Thoracic aorta (tissue), 2 donors: ENCODE measurements at places on chromosomes 1 and 21. TPM values are rescaled to one million over a fixed set of nuclear protein-coding genes. Genes with fewer than 3 reads are reported as not detected.

DNA sequence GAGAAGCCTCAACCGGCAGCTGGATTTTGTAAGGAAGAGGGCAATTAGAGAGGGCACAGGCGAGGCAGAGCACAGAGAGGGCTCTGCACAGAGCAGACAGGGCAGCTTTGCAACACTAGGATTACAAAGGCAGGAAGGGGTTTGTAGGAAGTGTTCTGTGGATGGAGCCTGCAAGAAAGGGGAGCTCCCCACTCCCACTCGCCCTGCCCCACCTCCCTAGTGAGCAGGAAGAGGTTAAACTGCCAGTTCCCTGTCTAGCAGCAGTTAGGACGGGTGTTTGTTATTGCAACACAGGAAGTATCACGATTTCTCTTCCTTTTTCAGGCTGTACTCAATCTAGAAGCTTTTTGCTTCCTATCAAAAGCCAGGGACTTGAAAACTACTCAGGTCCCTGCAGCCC, 63.3 kb upstream of the LRRC8D start:
- H3K4me3 ChIP-seq, result no peak overlapping the region
- H3K36me3 ChIP-seq, result no peaks in the 10 kb centered on the region
- DNase-seq, result no peak
- H3K4me1 ChIP-seq, result no peaks in the 10 kb centered on the region

- H3K27ac ChIP-seq, result no peak overlapping the region
- H3K4me3 ChIP-seq, result no peak overlapping the region
- no peaks in the 10 kb centered on the region for H3K36me3 ChIP-seq
- H3K4me1 ChIP-seq, result no peaks in the 10 kb centered on the region
- no peaks in the 10 kb centered on the region for H3K27me3 ChIP-seq
- no peak for DNase-seq
Measured at GRCh38 chr1:43303471-43304313, 2.9 kb downstream of the TIE1 start.

DNA sequence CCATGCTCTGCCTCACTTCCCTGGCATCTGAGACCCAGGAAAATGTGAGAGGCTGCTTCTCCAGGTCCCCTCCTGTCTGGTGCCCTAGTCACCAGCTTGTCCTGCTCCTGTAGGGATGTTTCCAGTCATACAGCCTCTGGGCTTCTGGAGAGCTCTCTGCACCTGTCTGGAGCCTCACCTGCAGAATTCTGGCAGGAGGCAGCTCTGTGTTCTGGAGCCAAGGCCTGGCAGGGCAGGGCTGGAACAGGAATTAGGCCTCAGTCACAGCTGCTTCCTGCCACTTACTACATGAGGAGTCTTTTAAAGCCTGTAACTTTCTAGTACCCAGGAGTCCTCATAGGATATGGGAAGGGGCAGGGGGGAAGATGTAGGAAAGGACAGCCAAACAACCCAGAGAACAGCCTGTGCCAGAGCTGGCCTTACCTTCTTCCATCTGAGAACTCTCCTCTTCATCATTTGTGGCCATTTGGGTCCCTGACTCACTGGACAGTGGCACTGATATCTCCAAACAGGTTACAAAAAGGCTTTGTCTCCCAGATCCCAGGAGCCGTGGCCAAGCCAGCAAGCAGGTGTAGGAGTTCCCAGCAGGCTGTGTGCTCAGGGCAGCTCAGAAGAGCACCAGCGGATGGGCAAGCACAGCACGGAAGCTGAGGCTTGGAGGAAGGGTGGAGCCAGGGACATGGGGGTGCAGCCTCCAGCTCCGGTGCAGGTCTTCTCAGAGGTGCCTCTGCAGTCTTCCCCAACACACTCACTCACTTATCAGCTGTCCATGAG, 31.4 kb upstream of the ARTN start:
- peaks cover 16% of the 10 kb centered on the region for H3K36me3 ChIP-seq
- no peaks in the 10 kb centered on the region for H3K27me3 ChIP-seq
- H3K4me3 ChIP-seq, result no peak overlapping the region
- no peak overlapping the region for H3K27ac ChIP-seq
- no peak for DNase-seq

DNA sequence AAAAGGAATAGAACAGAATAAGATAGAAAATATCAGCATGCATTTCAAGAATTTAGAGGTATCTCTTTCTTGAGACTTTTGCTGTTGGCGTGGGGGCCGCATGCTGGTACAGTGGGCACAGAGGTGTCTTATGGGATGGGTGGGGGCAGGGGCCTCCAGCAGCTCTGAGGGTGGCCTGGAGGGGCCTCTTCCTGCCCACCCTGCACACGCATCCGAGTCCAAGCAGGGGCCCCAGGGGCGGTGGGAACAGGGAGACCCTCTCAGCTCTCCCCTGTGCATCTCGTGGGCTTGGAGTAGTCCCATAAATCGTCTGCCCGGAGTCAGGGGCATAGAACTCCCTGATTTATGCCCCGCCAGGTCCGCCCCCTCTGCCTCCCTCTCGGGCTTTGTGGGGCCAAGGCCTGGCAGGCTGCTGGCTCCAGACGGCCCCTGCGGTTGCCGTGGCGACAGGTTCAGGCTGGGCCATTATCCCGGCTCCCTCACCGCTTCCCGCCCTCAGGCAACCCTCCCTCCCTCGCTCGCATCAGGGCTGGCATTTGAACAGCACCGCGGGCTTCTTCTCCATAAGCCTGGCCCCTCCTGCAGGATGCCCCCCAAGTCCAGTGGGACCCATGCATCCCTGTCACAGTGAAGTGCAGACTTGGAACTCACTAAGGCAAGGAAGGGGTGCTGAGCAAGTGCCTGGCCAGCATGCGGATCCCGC, 133.2 kb upstream of the ZBTB40 start:
- H3K27me3 ChIP-seq, result no peaks in the 10 kb centered on the region
- H3K4me1 ChIP-seq, result no peaks in the 10 kb centered on the region
- no peaks in the 10 kb centered on the region for H3K36me3 ChIP-seq
- H3K27ac ChIP-seq, result no peak overlapping the region

GRCh38 chr1:20896826-20897225, 109.7 kb upstream of the HP1BP3 start:
- no peak overlapping the region for H3K27ac ChIP-seq
- H3K27me3 ChIP-seq, result no peaks in the 10 kb centered on the region
- DNase-seq, result no peak

MX2 gene
- 22.4 TPM for total RNA-seq

- no peak overlapping the region for H3K27ac ChIP-seq
- no peak overlapping the region for H3K4me3 ChIP-seq
- no peak for DNase-seq
- no peaks in the 10 kb centered on the region for H3K4me1 ChIP-seq
- H3K36me3 ChIP-seq, result peaks cover 18% of the 10 kb centered on the region
Measured at GRCh38 chr21:43956670-43957035, 55.5 kb upstream of the TRAPPC10 start.

- H3K27ac ChIP-seq, result no peak overlapping the region
- H3K4me1 ChIP-seq, result no peaks in the 10 kb centered on the region
- no peak overlapping the region for H3K4me3 ChIP-seq
- no peak for DNase-seq
- no peaks in the 10 kb centered on the region for H3K36me3 ChIP-seq
- H3K27me3 ChIP-seq, result no peaks in the 10 kb centered on the region
Measured at GRCh38 chr21:41582866-41583265, 74.9 kb upstream of the TMPRSS2 start.

DDR2 gene
- 133 TPM for total RNA-seq

- no peaks in the 10 kb centered on the region for H3K4me1 ChIP-seq
- no peak overlapping the region for H3K4me3 ChIP-seq
- no peaks in the 10 kb centered on the region for H3K36me3 ChIP-seq
- H3K27me3 ChIP-seq, result no peaks in the 10 kb centered on the region
- no peak overlapping the region for H3K27ac ChIP-seq
Measured at GRCh38 chr1:17706445-17706844, 48.7 kb upstream of the ACTL8 start.

DNA sequence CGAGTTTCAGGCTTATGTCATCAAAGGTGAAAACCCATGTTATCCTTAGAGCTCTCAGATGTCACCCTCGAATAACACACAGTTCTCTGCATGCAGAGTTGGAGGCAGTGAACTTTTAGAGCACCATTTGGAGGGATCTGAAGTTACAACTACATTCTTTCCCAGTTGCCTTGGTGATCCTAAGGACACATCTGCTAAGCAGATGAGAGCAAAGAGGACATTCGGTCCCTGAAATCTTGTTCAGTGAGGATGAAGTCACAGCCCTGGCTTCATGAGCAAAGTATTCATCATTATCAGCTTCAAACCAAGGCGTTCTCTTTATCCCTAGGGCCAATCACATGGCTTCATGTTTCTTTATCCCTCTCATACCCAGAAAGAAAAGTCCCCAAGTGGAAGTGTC, 23.1 kb upstream of the MCOLN2 start:
- DNase-seq, result no peak
- H3K4me1 ChIP-seq, result no peaks in the 10 kb centered on the region

MROH9 gene
- not detected for total RNA-seq

OR14K1 gene
- total RNA-seq, result not detected

- no peaks in the 10 kb centered on the region for H3K27me3 ChIP-seq
- no peak overlapping the region for H3K4me3 ChIP-seq
- no peak overlapping the region for H3K27ac ChIP-seq
- no peak for DNase-seq
- H3K36me3 ChIP-seq, result no peaks in the 10 kb centered on the region
Measured at GRCh38 chr1:31152181-31152795, 86.8 kb upstream of the PUM1 start.

PLA2G2C gene
- total RNA-seq, result not detected

DNA sequence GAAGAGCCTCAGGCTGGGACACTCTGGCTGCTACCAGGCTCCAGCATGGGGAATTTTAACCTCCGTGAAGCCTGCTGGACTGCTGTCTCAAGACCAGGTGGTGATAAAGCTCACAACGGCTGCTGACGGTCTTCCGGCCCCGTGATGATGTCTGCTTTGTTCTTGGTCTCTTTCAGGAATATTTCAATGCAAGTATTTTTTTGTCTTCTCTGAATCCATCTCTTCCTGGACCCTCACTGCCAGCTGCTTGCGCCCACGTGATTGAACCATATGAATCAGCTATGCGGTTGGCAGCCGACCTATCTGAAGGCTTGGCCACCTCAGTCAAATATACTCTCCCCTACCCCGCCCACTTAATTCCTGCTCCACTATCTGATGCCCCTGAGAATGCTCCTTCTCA, 14.6 kb upstream of the SLC6A17 start:
- H3K4me1 ChIP-seq, result no peaks in the 10 kb centered on the region
- H3K27ac ChIP-seq, result no peak overlapping the region
- H3K4me3 ChIP-seq, result no peak overlapping the region

TSTD1 gene
- total RNA-seq, result 19.9 TPM

DNA sequence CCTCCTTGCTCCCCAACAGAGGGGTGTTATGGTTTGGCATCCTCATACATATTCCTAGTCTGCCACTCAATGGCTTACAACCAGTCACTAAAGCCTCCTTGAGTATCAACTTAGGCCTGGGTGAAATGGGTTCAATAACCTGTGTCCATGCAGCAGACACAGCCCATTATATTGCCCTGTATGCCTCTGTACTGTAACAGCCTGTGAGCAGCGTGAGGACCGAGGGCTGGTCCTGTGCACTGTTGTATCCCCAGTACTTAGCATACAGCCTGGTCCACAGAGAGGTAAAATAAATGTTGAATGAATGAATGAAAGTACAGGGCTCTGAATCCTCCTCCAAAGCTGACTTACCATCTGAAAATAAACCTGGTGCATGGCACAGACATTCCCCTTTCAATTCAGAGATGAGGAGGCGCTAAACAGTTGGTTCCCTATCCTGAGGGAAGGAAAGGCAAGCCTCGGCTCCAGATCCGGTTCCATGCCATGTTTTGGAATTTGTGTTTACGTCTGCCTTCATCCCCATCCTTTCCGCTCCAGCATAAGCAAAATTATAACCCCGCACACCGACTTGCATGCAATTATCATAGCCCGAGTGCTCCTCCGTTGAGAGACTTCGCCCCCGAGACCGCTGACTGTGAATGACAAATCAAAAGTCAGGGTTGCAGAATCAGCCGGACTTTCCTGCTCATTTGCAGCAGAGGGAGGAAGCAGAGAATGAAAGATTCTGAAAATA, 45.0 kb upstream of the DNAJC6 start:
- peaks cover 9% of the 10 kb centered on the region for H3K4me1 ChIP-seq
- H3K27me3 ChIP-seq, result no peaks in the 10 kb centered on the region
- DNase-seq, result no peak
- H3K36me3 ChIP-seq, result no peaks in the 10 kb centered on the region

KCNJ9 gene
- not detected for total RNA-seq

CDK18 gene
- 18.6 TPM for total RNA-seq

SH3BGR gene
- total RNA-seq, result 24.9 TPM

LEFTY1 gene
- total RNA-seq, result not detected

DNA sequence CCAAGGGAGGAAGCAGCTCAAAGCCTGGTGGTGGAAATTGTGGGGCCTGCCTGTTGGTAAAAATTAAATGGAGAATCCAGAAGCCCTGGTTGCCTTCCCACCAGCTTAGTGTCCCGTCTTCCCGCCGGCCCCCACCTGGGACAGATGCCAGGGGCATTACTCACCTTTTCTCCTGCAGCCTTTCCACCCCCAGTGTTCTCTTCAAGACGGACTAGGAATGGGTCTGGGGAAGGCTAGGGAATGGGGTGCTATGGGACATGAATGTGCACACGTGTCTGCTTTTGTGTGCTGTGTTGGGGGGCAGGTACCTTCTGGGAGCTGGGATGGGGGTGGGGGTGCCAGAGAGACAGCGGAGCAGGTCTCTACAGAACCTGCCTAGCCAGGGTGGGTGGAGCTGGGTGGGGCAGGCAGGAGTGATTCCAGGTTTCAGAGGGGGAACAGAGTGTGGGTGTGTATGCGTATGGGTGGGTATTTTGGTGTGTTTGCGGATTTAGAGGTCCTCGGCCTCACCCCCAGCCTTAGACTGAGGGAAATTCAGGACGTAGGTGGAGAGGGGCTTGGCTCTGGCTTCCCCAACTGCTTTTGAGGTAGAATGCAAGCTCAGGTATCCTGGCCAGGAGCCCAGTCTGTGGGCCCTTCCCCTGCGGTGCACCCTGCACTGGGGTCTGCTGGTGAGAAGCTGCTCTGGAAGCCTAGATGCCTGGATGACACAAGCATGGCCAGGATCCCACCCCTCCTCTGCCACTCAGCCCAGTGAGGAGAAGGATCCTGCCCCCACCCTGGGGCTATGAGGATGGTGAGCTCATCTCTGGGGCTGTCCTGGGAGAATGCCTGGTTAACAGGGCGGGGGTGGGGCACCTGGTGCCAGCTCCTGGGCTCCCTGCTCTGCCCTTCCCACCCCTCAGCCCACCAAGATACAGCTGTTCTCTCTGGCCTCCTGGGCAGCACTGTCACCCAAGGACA, 7.8 kb downstream of the VANGL2 start:
- no peaks in the 10 kb centered on the region for H3K4me1 ChIP-seq
- H3K36me3 ChIP-seq, result no peaks in the 10 kb centered on the region
- no peak overlapping the region for H3K4me3 ChIP-seq

- H3K4me1 ChIP-seq, result no peaks in the 10 kb centered on the region
- H3K36me3 ChIP-seq, result peaks cover 23% of the 10 kb centered on the region
- no peak overlapping the region for H3K4me3 ChIP-seq
- no peaks in the 10 kb centered on the region for H3K27me3 ChIP-seq
- no peak overlapping the region for H3K27ac ChIP-seq
- DNase-seq, result no peak
Measured at GRCh38 chr1:37564892-37565291, 8.2 kb downstream of the DNALI1 start.

PYGO2 gene
- total RNA-seq, result 17.8 TPM

GRCh38 chr1:76219366-76219818, 144.8 kb downstream of the ST6GALNAC3 start:
- H3K27me3 ChIP-seq, result no peaks in the 10 kb centered on the region
- no peaks in the 10 kb centered on the region for H3K36me3 ChIP-seq
- H3K4me3 ChIP-seq, result no peak overlapping the region
- H3K4me1 ChIP-seq, result no peaks in the 10 kb centered on the region

HSD3B1 gene
- not detected for total RNA-seq
